Cerebellum (tissue), 4 donors: ENCODE measurements at places on chromosomes 2 and 18.

DNA sequence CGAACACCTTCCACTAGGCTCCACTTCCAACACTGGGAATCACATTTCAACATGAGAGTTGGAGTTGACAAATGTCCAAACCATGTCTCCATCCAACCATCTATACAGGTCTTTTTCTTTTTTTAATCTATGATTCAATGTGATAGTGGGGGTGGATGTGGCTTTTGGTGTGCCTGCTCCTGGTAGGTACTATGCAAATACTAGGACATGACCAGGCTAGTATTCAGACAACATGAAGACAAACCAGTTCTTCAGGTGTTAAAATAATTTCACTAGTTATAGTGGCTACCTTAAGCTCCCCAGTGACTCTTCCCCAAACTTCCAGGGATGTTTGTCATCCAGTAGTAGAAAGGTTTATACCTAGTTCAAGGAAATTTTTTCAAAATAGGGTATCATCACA is 387.5 kb downstream of the CDH2 start:
- no peak for DNase-seq

GRCh38 chr18:63590373-63590772 is 3.2 kb downstream of the SERPINB13 start:
- no peak for DNase-seq

- DNase-seq: no peak
Measured at GRCh38 chr2:3664925-3665324, 6.9 kb downstream of the ALLC start.

DNA sequence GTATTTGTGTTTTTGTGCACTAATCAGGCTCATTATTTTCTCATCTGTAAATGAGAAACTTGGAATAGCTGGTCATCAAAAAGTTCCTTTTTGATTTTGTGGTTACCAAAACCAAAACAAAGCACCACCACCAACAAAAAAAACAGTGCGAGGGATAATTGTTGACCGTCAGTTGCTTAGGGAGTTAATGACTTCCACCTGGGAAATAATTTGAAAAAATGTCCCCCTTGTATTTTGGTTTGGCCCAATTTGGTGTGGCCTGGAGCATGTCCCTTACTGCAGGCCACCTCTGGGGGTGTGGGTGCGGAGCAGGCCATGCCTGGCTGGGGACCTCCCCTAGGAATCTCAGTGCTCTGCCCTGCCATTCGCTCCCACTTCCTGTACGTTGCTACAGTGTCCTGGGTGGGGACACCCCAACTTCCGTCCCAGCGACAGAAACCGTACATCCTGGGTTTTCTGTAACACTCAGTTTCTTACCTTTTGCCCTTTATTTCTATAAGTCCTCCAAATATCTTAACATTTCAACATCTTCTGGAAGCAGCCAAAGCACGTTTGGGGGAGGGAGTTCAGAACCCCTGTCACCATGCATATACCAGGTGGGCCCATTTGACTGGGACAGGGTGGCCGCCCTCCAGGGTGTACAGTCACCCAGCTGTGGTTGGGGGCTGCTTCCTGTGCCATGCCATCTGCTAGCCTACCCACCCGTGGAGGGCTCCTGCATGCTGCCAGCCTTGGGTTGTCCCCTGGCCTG is 31.3 kb downstream of the NCK2 start:
- DNase-seq: no peak

- peak; percentile 59 for DNase-seq
Measured at GRCh38 chr2:26770986-26771586, 7.0 kb downstream of the SLC35F6 start.

- DNase-seq: no peak
Measured at GRCh38 chr2:227152093-227152766, 11.8 kb downstream of the COL4A4 start.

DNA sequence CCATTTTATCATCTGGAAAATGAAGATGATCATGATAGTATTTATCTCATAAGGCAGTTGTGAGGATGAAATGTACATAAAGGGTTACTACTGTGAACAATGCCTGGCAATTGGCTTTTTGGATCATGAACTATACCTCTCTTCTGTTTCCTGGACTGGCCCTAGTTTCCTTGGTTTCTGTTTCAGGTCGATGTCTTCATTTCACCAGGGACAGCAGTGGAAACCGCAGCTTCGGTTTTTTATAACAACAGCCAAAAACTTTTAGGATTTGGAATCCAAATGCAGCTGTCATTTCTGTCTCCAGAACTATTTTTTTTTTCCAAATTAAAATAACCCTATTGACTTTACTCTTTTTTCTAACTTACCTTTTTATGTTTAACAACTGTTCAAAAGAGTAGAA is 425.1 kb downstream of the RND3 start:
- DNase-seq: no peak

DNA sequence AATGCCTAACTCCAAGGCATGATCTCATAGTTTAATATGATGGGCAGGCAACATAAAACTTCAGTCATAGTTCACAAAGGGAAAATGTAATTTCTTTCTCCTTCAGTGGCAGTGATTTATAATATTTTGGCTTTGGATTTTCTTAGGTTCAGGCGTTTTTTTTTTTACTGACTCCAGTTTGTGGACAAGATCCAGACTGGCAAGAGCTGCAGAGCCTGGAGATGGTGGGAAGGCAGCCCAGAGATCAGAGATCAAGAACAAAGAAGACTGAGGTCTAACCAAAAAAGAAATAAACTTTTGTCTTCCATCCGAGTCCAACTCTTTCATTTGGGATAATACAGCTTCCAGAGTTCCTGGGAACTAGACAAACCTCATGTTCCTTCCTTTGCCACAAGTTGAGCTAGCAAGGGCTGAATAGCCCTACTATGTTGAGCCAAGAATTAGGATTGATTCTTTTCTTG is 215.3 kb upstream of the SETBP1 start:
- DNase-seq: no peak

DNA sequence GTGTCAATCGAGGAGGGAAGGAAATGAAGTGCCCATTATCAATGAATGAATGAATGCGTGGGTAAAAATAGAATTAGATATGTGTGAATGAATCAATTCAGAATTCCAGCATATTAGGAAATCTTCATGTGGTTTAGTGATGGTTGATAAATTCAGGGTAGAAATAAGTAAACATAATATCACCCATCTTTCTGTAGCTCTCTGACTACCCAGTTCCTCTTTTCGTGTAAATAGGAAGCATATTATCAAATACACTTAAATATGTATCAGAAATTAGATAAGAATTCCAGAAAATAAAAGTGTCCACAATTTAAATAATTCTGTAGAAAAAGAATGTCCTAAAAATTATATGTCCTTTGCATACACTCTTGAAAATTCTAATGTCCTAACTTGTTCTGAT is 552.9 kb upstream of the LRATD1 start:
- DNase-seq: no peak

DNA sequence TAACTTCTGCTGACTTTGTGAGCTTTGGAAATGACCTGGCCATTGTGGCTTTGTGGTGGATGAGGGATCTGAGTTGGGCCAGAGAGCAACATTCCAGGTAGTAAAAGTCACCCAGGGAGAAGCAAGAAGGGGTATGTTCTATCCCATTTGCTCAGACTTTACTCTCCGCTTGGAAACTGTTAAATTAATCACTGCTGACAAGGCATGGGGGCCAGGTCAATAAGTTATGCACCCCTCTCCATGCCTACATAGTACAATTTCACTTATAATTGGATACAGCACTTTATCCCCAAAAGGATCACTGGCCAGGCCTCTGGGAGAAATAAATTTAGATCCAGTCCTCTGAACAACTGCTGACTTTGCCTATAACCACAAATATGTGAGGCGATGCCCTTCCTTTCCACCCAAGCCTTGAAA is 92.1 kb downstream of the RPRM start:
- DNase-seq: no peak

DNA sequence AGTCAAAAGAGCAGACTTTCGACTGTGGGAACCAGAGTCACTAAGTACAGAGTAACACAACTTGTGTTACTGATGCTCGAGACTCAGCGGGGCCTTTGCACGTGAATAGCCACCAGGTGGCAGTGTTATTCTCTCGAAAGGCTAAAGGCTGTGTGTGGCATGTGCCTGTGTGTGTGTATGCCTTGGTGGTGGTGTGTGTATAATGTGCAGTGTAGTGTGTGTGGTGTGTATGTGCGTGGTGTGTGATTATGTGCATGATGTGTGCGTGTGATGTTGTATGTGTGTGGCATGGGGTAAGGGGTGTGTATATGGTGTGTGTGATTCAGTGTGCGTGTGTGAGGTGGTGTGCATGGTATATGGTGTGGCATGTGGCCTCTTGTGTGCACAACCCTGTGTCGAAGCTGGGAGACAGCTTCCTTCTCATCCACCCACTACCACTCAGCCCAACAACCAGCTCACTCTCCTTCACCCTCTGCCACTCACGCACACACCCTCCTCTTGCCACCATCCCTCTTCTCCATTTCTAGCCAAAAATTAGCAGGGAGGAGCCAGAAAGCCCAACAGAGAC is 83.0 kb upstream of the ZNF532 start:
- peak; percentile 74 for DNase-seq

DNA sequence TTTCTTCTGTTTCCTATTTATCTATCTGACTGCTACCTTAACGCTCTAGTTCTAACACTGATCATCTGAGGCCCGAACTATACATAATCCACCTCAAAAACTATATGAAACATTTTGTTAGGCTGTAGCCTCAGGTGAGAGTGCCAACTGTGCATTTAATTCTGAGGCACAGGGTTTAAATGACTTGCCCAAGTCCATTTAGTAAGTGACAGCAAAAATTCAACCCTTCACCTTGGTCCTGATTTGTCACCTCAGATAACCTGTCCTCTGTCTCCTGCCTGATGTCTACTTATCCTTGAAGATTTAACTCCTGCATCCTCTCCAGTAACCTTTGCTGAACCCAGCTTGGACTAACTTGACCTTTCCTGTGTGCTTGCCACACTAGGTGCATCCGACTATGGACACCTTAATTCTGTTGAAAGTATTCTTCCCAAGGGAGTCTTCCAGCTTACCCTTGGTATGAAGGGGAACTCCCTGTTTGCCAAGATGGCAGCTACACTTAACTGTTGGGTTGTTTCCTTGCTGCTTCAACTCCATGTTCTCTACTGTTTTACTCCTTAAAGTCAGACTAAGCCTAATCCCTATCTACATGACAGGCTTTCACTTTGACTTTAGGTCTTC is 23.5 kb downstream of the CD302 start:
- DNase-seq: no peak

GRCh38 chr2:19416784-19417684 is 58.6 kb upstream of the OSR1 start:
- no peak for DNase-seq

- no peak for DNase-seq
Measured at GRCh38 chr2:27502142-27502541, 5.5 kb downstream of the GCKR start.

- DNase-seq: no peak
Measured at GRCh38 chr2:211161236-211161635, 604.8 kb downstream of the CPS1 start.

GRCh38 chr18:30622104-30622503 is 420.4 kb downstream of the DSC3 start:
- DNase-seq: no peak

DNA sequence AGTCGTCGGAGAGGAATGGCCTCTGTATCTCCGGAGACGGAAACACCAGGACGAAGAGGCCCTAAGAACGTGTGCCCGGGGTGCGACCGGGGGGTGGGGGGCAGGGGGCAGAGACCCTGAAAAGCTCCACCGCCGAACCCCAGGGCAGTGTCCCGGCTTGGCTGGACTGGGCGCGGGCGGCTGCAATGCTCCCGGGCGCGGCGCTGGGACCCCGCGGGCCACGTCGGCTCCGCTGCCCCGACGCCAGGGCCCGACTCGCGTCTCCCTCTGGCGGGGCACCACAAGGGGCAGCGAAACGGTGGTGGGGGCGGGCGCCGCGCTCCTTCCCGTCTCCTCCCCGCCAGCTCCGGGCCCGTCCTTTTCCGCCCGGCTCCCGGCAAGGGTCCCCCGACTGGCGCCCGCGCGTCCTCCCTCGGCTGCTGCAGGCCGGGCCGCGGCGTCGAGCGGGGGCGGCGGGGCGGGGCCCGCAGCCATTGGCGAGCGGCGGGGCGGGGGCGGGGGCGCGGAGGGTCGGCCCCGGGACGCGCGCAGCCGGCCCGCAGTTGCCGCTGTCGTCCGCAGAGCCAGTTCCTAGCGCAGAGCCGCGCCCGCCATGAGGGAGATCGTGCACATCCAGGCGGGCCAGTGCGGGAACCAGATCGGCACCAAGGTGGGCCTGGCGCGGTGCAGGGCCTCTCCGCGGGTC is at the start of gene TUBB6:
Gene TUBB6, plus strand, starts transcription at position 541 of the 685 bp plus-strand sequence. Its CDS starts 52 bp downstream, at position 593.
- DNase-seq: no peak

DNA sequence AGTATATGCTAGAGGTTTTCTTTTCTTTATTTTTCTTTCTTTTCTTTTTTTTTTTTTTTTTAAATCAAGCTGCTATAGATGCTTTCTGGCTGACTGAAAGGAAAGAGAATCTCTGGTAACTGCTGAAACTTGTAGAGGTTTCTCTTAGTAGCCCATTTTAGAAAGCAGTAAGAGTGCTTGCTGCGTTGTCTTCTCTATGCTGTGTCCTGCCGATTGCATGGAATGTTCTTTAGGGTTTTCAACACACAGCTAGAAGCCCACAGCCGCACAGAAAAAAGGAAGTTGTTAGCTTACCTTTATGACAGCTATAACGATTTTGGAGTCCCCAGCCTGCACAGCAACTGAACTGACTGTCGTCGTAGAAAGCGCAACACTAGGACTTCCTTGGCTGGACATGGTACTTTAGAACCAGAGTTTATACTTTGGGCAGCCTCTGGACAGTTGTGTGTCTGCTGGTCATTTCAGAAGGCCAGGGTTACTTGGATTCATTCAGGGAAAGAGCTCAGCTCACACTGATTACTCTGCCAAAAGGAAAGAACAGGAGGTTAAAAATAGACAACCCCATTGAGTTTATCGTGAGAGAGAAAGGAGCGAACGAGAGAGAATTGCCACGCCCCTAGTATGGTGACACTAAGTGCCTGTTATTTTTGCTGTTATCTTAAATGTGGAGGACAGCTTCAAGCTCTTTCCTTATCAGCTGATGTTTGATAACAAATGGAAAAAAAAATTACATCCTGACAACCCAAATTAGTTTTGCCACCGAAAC is at the start of gene CCDC141:
Gene CCDC141, minus strand, starts transcription at position 592 of the 766 bp plus-strand sequence. Its CDS starts 196 bp downstream, at position 396.
- DNase-seq: no peak

DNA sequence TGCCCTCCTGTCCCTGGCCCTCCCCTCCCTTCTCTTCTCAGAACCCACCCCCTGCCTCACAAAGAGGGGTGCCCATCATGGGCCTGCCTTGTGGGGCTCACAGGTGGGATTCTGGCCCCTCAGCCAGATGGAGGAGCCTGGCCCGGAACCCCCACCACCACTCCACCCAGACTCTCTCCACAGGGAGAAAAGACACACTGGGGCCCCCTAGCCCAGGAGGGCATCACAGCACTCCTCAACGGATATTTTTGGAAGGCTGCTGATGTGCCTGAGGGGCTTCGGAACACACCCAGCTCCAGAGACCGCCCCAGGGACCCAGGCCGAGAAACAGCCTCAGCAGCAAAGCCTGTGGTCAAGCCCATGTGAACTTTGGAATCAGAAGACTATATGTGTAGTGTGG is 9.9 kb downstream of the KCNIP3 start:
- DNase-seq: no peak

DNA sequence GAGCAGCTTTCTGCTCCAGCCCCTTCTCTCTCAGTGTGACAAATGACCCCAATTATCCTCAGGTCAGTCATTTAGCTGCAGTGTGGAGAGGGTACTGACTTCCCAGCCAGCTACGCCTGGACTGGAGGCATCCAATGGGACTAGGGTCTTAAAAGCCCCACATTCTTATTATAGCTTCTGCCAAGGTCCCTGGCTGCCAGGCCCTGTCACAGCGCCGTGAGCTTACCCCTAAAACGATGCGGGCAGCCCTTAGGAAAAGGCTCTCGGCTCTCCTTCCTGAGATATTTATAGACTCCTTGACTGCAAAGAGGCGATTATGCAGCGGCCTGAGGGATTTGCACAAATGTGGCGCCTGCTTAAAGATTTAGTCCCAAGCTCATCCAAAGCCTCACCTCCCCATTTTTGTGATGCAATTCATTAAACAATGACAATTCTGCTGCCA is 69.2 kb upstream of the EDAR start:
- DNase-seq: no peak
